ENCODE measurements at places on chromosomes 11 and 22. TPM values are rescaled to one million over a fixed set of nuclear protein-coding genes. Genes with fewer than 3 reads are reported as not detected.

Gene KRTAP5-2
- not detected for total RNA-seq

Gene CLMP
- 0.35 TPM for total RNA-seq

Gene GSTT2
- total RNA-seq, result not detected

Gene NEU3
- total RNA-seq, result 16.1 TPM

Gene BBOX1
- total RNA-seq, result not detected

Gene B4GALNT4
- total RNA-seq, result 5.6 TPM

Gene GLB1L2
- 2.3 TPM for total RNA-seq

Gene PAX6
- total RNA-seq, result not detected

Gene H19
- total RNA-seq, result not detected

Gene LRRC56
- total RNA-seq, result 5.9 TPM

Gene C22orf42
- not detected for total RNA-seq

Gene TRPC6
- not detected for total RNA-seq

Gene TRIM48
- not detected for total RNA-seq

Gene DLG2
- total RNA-seq, result 4.1 TPM

Gene TECTA
- 0.32 TPM for total RNA-seq

Gene CDC45
- total RNA-seq, result 2.7 TPM

Gene TRIM51
- not detected for total RNA-seq

Gene APOA4
- not detected for total RNA-seq

Gene APOL4
- not detected for total RNA-seq

Gene CCDC87
- total RNA-seq, result 0.65 TPM

Gene IGSF22
- total RNA-seq, result 2.4 TPM

Gene PIK3C2A
- 27.8 TPM for total RNA-seq

Gene NPAS4
- total RNA-seq, result not detected

Gene NEFH
- total RNA-seq, result 0.73 TPM

Gene GLYAT
- not detected for total RNA-seq

Gene CCDC188
- 0.58 TPM for total RNA-seq

Gene C11orf42
- total RNA-seq, result not detected

Gene ADAMTS15
- total RNA-seq, result 0.03 TPM

Gene P2RX6
- 1.0 TPM for total RNA-seq

Gene CBLIF
- not detected for total RNA-seq

Gene ROBO4
- total RNA-seq, result not detected

Gene PRR33
- total RNA-seq, result not detected

Gene SCGB1D2
- total RNA-seq, result not detected

Gene CECR2
- total RNA-seq, result 1.1 TPM

Gene HORMAD2
- not detected for total RNA-seq

Gene DRICH1
- 2.7 TPM for total RNA-seq

Gene ALDH3B1
- total RNA-seq, result 0.42 TPM

Gene OR9I1
- not detected for total RNA-seq

Gene LYVE1
- total RNA-seq, result 0.38 TPM

Gene MMP13
- not detected for total RNA-seq

Gene PIK3IP1
- total RNA-seq, result 504 TPM

Gene PATE4
- total RNA-seq, result not detected

Gene SCGB2A2
- total RNA-seq, result not detected

Gene OR51B5
- total RNA-seq, result not detected

Gene OR8D4
- total RNA-seq, result not detected

Gene MUS81
- 60.1 TPM for total RNA-seq

Gene APOL3
- 167 TPM for total RNA-seq

Gene PLEKHB1
- 70.6 TPM for total RNA-seq

Gene LSP1
- 514 TPM for total RNA-seq

Gene ZMAT5
- total RNA-seq, result 21.8 TPM
